ENCODE measurements at places on chromosomes 12 and 14.

DNA sequence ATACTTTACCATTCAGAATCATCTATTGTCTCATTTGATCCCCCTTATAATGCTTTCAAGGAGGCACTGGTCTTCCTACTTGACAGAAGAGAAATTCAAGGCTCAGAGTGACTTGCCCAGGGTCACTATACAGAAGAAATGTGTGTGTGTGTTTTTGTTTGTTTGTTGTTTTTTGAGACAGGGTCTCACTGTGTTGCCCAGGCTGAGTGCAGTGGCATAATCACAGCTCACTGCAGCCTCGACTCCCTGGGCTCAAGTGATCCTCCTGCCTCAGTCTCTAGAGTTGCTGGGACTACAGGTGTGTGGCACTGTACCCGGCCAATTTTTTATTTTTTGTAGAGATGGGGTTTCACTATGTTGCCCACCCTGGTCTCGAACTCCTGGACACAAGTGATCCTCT is 22.9 kb downstream of the IRF2BPL start:
- no peak for DNase-seq

GRCh38 chr14:68757618-68758081 is 35.2 kb downstream of the ZFP36L1 start:
- peak; percentile 62 for DNase-seq

DNA sequence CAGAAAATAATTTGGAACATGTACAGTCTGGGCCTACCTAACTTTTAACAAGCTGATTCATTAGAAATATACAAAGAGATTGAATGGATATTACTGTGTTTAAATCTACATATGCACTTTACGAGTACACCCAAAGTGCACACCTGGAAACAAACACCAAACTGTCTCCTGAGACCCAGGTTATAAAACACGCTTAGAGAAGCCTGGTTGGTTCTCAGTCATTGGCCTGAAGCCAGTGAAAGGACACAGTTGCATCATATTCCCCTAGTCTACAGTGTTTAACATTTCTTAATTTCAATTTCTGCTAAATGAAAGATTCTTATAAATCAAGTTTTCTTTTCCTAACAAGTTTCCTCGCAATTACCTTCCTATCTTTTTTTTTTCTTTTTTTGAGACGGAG is 209.5 kb downstream of the FBXL14 start:
- DNase-seq: no peak

DNA sequence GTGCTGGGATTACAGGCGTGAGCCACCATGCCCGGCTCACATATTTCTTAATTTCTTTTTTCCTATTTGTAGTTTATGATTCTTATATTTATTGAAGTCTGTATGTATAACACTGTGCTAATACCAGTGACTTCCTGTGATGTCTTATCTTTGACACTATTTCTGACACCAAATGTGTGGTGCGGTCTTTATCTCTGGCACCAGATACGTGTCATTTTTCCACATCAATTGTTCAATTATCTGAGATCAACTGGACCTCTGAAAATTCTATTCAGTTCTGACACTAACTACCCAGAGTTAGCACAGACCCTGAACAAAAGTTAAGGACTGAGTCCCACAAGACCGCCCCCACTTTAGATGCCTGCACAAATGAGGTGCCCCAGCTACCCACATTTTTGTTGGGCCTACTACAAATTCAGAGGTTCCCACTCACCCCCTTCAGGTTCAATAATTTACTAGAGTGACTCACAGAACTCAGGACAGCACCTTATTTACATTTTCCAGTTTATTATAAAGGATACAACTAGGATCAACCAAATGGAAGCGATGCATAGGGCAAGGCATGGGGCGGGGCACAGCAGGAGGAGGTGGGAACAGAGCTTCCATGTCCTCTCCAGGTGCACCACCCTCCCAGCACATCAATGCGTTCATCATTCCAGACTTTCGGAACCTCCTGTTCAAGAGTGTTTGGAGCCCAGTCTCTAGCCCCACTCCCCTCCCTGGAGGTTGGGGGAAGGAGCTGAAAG is 11.6 kb upstream of the SRSF9 start:
- no peak for DNase-seq

GRCh38 chr12:53483225-53483978 is 15.9 kb downstream of the MAP3K12 start:
- DNase-seq: no peak

- DNase-seq: no peak
Observed at GRCh38 chr12:84696281-84696680, 216.3 kb downstream of the SLC6A15 start.

Measured in globus pallidus (tissue), 1 donor.